Left renal pelvis (tissue), 4 donors: ENCODE measurements at places on chromosomes 7 and 10. TPM values are rescaled to one million over a fixed set of nuclear protein-coding genes. Genes with fewer than 3 reads are reported as not detected.

The EGR2 gene
- polyA plus RNA-seq: 1.8 TPM

The PAPOLB gene
- polyA plus RNA-seq: 0.10 TPM

The ACSM6 gene
- 0.19 TPM for polyA plus RNA-seq

The AKR1C4 gene
- not detected for polyA plus RNA-seq

The PFKP gene
- polyA plus RNA-seq: 26.2 TPM

The DPP6 gene
- polyA plus RNA-seq: 43.7 TPM

The GHRHR gene
- polyA plus RNA-seq: 0.40 TPM

The C10orf62 gene
- polyA plus RNA-seq: 0.73 TPM

The NACAD gene
- polyA plus RNA-seq: 9.1 TPM

The NKX2-3 gene
- polyA plus RNA-seq: not detected

DNA sequence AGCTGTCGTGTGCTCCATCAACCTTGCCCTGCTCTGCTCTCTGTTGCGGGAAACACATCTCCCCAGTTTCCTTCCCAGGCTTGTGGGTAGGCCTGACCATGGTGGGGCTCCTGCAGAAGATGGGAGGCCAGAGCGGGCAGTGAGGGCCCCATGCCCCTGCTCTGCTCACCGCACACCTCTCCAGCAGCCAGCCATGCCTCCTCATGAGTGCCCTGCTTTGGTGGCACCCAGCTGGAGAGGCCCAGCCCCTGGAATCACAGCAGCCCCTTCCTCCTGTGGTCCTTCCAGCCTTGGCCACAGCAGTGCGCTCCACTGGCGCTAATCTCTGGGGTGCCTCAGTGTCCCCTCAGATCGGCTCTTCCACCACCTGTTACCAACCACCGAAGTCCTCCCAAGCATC lies 4.2 kb upstream of the OPN4 start:
- no peak for DNase-seq

DNA sequence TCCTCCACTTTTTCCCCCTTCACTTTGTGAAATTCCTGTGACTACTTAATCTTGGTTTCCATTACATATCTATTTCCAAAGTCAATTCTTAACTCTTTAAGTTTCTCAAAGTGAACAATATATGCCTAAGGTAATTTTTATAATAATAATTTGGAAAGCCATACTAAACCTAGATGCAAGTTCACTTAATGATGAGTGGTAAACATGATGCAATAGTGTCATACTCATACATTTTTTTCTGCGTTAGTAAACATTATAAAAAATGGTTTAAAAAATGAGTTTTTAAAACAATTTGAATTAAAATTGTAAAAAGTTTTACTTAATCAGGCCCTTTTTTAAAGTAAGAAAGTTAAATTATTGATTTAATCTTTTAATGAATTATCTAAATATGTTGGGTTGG lies 659.4 kb upstream of the FZD8 start:
- DNase-seq: no peak

DNA sequence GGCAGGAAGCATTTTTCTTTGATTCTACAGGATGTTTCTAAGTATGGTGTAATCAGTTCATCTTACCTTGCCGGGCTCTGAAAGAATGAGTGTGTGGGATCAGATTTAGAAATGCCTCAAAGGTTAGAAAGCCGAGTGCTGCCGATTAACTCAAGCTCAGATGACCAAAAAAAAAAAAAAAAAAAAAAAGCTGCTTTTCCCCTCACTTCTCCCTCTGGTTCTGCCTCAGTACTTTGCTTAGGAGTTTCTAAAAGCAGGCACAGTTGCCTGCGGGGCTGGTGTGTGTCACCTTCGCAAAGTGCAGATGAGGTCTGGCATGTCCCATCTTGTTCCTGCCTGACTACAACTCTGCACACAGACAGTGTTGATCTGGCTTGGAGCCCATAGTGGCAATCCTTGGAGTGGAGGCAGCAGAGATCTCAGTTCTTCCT lies 47.0 kb downstream of the KIAA1217 start:
- no peak for DNase-seq

GRCh38 chr10:79051766-79052165 lies 17.0 kb upstream of the ZMIZ1 start:
- no peak for DNase-seq

DNA sequence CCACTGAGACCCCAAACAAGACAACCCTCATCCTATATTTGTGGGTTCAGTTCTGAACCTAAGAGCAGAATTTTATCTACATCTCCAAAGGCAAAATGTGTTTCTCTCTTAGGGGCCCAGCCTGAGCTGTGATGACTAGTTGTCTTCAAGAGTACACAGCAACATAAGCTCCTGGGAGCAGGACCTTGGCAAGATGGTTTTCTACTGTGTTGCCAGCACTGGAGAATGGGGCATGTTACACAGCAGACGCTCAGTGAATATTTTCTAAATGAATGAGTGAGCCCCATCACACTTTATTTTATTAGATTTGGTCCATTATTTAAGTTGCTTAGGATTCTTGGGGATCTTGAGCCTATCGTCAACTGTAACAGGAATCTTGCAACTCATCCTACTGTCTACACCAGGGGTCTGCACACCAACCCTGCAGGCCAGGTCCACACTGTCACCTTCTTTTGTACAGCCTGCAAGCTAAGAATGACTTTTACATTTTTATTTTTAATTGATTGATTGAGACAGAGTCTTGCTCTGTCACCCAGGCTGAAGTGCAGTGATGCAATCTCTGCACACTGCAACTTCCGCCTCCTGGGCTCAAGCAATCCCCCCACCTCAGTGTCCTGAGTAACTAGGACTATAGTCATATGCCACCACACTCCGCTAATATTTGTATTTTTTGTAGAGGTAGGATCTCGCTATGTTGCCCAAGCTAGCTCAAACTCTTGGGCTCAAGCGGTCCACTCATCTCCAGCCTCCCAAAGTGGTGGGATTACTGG lies 347.1 kb downstream of the FGFR2 start:
- no peak for DNase-seq

DNA sequence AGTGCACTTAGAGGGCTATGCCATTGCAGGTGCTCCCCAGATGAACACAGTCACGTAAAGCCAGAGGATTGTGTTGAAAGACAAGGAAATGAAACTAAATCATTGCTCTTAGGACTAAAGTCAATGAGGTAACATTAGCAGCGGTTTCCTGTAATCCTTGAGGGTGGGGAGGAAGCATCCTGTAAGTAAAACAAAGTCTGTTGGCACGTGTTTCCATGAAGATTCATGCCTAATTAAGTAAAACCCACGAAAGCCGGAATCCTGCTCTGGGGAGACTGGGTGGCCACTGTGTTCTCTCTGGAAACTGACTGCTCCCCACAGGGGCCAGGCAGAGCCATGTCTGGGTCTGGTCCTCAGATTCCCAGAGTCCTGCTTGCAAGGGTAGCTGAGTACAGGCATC lies 18.3 kb downstream of the STEAP1B start:
- no peak for DNase-seq

DNA sequence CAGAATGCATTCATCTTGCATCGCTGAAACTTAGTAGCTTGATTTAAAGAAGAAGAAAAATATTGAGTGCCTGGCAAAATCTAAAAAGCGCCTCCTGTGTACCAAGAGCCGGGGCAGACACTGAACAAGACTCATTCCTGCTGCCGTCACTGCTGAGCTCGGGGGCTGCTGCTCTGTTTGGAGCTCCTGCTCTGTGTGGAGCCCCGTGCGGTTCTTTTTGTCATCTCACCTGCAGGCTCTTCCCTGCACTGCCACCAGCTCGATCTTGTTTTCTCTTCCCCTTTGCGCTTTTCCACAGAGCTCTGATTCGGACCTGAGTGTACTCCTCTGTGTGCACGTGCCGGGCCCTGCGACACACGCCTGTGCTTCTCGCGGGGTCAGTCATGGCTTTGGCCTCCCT lies 462.1 kb upstream of the DPP6 start:
- no peak for DNase-seq

- DNase-seq: no peak
These were observed 44.3 kb upstream of the EIF4H start for GRCh38 chr7:74129887-74130286.

- no peak for DNase-seq
These were observed 91.8 kb downstream of the CHST15 start for GRCh38 chr10:124001391-124002148.

DNA sequence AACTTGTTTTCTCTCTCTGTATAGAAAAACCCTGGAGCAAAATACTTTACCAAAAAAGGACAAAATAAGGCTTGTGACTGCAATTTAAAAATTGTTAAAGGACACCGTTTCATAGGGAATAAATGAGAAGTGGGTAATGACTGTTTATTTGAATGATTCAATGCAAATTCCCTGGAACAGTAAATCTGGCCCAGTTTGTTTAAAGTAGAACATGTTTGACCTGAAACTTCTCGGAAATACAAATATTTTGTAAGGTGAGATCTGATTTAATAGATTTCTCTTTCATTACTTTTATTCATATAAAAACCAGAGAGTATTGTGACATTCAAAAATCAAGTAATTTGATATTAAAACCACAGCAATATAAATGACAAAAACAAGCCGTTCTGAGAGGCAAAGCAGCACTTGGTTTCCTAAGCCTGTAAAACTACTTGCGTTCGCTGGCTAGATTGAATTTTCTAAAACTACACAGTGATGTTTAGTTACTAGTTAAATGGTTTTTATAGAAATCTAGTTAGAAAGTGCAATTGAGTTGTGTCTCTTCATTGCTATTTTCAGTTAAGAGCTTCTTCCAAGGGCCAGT lies 76.8 kb upstream of the PITRM1 start:
- no peak for DNase-seq

DNA sequence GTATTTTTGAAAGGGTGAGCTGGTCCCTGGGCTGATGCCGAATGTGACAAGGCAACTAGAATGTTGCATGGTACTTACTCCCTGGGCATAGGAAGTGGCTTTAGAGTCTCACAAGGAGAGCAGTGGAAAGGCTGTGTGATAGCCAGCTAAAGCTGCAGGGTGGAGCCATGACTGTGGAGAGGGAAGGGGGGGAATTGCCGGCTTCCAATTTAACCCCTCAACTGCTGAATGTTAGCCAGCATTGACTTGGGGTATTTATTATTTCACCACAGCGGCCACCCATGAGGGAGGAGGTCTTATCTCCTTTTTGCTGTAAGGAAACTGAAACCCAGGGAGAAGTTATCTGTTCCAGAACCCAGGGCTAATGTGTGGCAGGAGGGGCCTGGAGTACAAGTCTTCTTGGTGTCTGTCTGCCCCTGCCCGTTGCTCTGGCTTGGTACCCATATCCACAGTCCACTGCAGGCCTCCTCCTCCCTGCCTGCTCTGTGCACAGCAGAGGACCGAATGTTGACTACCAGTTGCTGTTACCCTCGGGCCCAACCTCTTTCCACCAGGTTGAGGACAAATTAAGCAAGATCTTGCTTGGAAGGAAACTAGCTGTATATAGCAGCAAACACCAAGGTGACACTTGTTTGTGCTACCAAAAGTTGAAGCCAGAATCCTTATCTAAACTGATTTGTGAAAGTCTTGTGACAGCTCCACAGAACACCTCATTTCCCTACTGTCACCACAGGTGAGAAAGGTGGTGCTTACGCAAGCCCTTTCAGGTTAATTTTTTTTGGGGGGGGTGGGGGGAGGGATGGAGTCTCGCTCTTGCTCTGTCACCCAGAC lies 37.6 kb downstream of the WBP1L start:
- DNase-seq: no peak

DNA sequence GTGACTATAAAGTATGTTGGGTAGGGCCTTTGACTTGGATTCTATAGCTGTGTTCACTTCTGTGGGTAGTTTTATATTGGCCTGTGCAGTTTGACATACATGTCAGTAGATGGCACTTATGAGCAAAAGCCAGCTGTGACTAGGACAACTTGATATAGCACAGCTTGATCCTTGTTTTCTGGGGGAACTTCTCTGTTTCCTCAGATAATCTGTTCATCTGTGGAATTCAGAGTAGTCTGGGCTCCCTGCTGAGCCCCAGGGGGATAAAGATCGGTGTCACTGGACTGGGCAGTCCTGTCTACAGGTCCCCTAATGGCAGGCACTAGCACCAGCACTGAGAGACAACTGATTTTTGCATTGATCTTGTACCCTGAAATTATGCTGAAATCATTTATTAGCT lies 25.4 kb downstream of the CYP2C9 start:
- DNase-seq: no peak

GRCh38 chr7:5403442-5403841 lies 20.2 kb downstream of the TNRC18 start:
- no peak for DNase-seq

GRCh38 chr7:150633926-150634325 lies 1.7 kb upstream of the GIMAP6 start:
- no peak for DNase-seq

- DNase-seq: no peak
These were observed 138.4 kb downstream of the MGMT start for GRCh38 chr10:129605266-129605985.

GRCh38 chr10:50621968-50622705 lies 1.6 kb downstream of the SGMS1 start:
- DNase-seq: no peak

DNA sequence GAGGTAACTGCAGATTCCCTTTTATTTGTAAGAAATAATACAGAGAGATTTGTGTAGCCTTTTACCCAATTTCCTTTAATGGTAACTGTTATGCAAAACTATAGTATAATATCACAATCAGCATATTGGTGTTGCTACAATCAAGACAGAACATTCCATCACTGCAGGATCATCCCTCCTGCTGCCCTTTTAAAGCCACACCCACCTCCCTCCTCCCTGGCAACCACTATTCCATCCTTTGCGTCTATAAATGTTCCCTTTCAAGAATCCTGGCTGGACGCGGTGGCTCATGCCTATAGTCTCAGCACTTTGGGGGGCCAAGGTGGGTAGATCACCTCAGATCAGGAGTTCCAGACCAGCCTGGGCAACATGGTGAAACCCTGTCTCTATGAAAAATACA lies 13.2 kb downstream of the ACBD7 start:
- no peak for DNase-seq

DNA sequence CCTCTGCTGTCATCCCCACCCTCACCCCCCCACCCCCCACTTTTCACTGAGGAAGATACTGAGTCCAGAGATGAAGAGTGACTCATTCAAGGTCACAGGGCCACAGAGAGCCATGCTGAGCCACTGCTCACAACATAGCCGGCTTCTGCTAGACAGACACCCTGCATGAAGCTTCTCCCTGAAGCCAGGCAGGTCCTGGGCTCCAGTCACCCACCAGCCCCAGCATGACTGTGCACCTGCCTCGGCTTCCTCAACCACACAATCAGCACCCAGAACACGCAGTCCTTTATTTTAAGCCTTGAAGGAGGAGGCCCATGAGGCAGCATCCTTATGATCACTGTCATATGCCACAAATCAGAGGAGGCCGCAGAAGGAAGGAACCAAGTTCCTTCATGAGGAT lies 19.2 kb upstream of the PRKAG2 start:
- no peak for DNase-seq

DNA sequence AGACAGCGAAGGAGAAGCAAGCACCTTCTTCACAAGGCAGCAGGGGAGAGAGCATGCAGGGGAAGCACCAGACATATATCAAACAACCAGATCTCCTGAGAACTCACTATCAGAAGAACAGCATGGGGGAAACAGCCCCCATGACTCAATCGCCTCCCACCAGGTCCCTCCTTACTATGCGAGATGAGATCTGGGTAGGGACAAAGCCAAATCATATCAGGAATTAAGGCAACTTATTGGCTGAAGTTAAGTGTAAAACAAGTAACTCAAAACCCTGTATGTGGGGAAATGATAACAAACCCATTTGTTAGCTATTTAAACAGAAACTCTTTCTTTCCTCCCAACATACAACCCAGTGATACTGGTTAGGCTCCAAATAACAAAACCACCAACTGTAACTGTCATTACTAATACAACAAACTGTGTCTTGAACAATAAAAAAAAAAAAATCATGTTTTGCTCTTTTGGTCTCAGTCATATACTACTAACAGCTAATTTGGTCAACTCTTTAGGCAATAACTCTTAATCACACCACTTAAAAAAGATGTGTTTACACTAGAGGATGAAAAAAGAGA lies 57.8 kb downstream of the MINDY3 start:
- no peak for DNase-seq
